ENCODE measurements at places on chromosomes 2 and 18. TPM values are rescaled to one million over a fixed set of nuclear protein-coding genes. Genes with fewer than 3 reads are reported as not detected.

Gene MMADHC
- total RNA-seq, result 260 TPM

Gene MRPL30
- total RNA-seq, result 53.4 TPM

- H3K27me3 ChIP-seq, result 0 out of 2 replicates have a peak, but pooled peaks cover 3% of the 10 kb centered on the region
- no peak for DNase-seq
- H3K4me3 ChIP-seq, result no peak overlapping the region
- no peak overlapping the region for H3K27ac ChIP-seq
Measured at GRCh38 chr2:64932371-64933216, 56.6 kb upstream of the SLC1A4 start.

Gene CD226
- total RNA-seq, result 0.39 TPM

GRCh38 chr18:23451491-23451890 is 1.6 kb upstream of the RIOK3 start:
- no peak for DNase-seq
- no peak overlapping the region for H3K27ac ChIP-seq
- H3K4me3 ChIP-seq, result no peak overlapping the region
- peaks cover 14% of the 10 kb centered on the region for H3K4me1 ChIP-seq
- H3K36me3 ChIP-seq, result peaks cover 10% of the 10 kb centered on the region
- H3K27me3 ChIP-seq, result no peaks in the 10 kb centered on the region

DNA sequence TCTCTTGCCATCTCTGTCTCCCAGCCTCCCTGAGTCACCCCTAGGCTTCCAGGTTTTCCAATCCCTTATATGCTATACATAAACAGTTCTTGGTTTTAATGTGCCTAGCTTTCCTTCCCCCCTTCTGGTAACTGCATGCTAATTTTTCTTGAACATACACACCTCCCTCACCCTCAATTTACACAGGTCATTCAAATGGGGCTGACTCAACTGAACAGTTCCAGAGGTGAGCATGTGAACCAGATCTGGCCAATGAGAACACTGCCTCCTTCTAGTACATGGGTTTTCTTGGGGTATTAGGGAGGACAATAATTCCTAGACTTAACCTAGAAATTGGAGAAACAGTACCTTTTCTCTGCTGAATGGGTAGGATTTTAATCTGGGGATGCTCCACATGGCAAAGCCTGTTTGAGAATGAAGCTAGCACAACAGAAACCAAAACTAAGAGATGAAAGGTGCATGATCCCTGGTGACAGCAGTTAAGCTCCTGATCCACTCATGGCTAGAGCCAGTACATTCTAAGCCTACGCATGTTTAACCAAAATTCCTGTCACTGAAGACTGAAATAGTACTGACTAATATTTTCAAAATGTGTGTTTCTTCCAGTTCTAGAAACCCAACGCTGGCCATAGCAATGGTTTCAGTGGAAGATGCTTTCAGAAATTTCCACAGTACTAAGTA is 11.8 kb downstream of the SLC25A12 start:
- no peak overlapping the region for H3K4me3 ChIP-seq
- no peak for DNase-seq
- H3K27me3 ChIP-seq, result no peaks in the 10 kb centered on the region
- no peaks in the 10 kb centered on the region for H3K4me1 ChIP-seq
- no peak overlapping the region for H3K27ac ChIP-seq

GRCh38 chr2:40371525-40372282 is 80.2 kb downstream of the SLC8A1 start:
- no peak overlapping the region for H3K4me3 ChIP-seq
- H3K27ac ChIP-seq, result peak overlapping the region; percentile 78
- H3K4me1 ChIP-seq, result peaks cover 24% of the 10 kb centered on the region

Gene CXCR1
- not detected for total RNA-seq

DNA sequence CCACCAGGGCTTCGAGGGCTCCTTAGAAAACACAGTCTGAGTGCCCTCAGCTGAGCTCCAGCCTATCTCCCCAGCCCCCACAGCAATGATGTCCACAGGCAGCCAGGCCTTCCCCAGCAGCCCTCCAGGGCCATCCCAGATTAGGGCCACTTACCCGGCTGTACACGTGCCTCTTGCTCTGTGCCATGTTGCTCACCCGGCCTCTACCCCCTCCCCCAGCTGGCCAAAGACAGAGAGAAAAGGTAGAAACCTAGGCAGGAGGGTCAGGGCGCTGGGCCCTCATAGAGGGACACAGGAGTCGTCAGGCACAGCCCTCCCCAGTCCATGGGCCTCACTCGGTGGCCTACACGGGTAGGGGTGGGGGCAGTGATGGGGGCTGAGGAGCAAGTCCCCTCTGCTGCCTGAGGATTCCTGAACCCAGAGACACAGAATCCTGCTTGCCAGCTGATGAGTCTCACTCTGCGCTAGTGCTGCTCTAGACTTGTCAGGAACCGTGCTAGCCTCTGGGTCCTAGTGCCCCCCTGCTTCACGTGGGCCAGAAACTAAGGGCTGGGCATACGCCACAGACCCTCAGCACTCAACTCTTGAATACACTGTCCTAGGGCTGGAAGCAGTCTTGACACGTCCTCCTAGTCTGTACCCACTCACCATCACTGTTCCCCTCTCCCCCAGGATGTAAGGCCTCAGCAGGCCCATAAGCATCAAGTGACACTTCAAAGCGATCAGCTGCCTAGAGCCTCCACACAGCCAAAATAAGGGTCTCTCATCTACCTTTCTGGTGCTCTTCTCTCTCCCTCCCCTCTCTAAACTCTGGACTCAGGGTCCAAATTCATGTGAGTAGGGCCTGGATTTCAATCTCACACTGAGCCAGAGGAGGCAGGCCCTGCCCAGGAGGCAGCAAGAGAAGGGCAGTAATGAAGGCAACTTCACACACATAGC is at the start of gene DCTN1:
Gene DCTN1, minus strand, starts transcription at position 461 of the 939 bp plus-strand sequence. Its CDS starts 274 bp downstream, at position 187.
- DNase-seq, result no peak
- no peak within 1 kb of the TSS for H3K27ac ChIP-seq
- H3K4me3 ChIP-seq, result no peak within 1 kb of the TSS
- H3K36me3 ChIP-seq, result peaks cover 52% of the 10 kb centered on the region
- H3K27me3 ChIP-seq, result no peaks in the 10 kb centered on the region
- H3K4me1 ChIP-seq, result peaks cover 7% of the 10 kb centered on the region

GRCh38 chr2:97718051-97718882 is 4.9 kb downstream of the ZAP70 start:
- H3K4me1 ChIP-seq, result no peaks in the 10 kb centered on the region
- H3K27ac ChIP-seq, result no peak overlapping the region
- H3K27me3 ChIP-seq, result 0 out of 2 replicates have a peak, but pooled peaks cover 5% of the 10 kb centered on the region
- no peaks in the 10 kb centered on the region for H3K36me3 ChIP-seq
- H3K4me3 ChIP-seq, result no peak overlapping the region
- no peak for DNase-seq

DNA sequence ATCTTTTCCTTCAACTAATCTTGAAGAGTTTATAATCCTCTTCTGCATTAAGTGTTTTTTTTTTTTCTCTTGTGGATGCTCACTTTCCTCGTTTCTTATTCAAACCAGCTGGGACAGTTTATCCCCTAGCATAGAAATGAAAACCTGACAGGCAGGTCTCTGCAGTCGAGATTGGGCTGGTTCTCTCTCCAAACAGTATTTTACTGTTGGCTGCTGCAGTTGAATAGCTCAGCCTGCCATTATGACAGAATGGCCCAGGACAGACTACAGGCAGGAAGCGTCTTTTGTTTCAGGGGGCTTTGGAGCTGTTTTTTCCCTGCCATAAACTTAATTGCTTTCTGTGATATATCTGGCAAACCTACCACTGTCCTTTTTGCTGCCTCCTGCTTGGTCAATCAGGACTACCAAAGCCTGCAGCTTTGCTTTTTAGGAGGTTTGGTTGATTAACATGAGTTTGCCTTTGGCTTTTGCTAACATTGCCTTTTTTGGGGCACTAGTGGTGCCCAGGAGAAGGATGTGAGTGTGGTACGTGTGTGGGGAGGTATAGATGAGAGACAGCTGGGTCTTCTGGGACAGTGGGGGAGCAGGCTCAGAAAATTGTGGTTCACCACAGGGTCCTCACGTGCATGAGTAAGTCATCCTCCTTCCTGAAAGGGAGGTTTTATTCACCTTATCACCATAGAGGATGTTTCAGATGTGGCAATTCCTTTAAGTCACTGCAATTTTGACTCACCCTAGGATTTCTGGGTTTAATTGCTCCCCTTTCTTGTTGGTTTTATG is 128.7 kb downstream of the LYPD6B start:
- H3K4me1 ChIP-seq, result peaks cover 7% of the 10 kb centered on the region
- H3K27me3 ChIP-seq, result no peaks in the 10 kb centered on the region
- H3K4me3 ChIP-seq, result no peak overlapping the region
- DNase-seq, result no peak
- peaks cover 2% of the 10 kb centered on the region for H3K36me3 ChIP-seq

GRCh38 chr18:6752202-6752860 is 22.8 kb downstream of the ARHGAP28 start:
- peak overlapping the region; percentile 51 for H3K27ac ChIP-seq
- H3K4me1 ChIP-seq, result peaks cover 24% of the 10 kb centered on the region
- peak; percentile 46 for DNase-seq
- no peak overlapping the region for H3K4me3 ChIP-seq
- no peaks in the 10 kb centered on the region for H3K27me3 ChIP-seq
- H3K36me3 ChIP-seq, result no peaks in the 10 kb centered on the region

Gene ATAD2B
- 13.5 TPM for total RNA-seq

DNA sequence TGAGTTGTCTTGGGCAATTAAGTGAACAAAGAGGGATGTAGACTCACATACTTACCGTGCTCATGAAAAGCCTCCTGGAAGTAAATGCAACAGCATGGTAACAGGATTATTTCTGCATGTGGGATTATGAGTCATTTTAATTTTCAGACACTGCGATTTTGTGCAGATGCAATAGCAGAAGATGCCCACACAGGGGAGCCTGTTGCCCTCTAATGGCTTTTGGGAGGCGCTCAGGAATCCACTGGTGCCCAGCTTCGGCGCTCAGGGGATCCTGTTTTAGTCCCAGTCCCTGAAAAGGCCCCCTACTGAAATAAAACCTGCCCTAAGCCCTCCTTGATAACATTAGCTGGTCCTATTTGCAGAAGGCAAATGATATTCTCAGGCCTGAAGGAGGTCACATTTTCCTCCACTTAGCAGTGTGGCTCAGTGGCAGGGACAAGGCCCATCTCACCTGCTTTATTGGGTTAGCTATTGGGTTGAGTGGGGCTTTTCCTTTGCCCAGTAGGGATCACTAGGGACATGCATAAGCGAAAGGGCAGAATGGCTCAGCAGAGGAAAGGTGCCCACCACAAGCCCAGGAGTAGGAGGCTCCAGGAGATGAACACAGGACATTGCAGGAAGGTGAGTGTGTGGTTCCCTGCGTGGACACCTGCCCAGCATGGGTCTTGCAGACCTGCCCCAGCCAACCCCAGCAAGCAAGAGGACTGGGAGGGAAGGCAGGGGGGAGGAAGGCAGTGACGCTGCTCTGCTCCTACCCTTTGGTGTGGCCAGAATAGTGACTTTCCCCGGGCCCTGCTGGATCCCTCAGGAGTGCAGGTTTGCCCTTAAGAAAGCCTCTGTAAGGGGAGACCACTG is 26.5 kb upstream of the KCNS3 start:
- no peak overlapping the region for H3K27ac ChIP-seq
- H3K4me1 ChIP-seq, result no peaks in the 10 kb centered on the region
- peak; percentile 58 for DNase-seq
- H3K36me3 ChIP-seq, result no peaks in the 10 kb centered on the region
- H3K27me3 ChIP-seq, result no peaks in the 10 kb centered on the region

Gene TUBA3E
- not detected for total RNA-seq

- peaks cover 21% of the 10 kb centered on the region for H3K4me1 ChIP-seq
- no peak overlapping the region for H3K27ac ChIP-seq
- no peaks in the 10 kb centered on the region for H3K27me3 ChIP-seq
- H3K36me3 ChIP-seq, result peaks cover 17% of the 10 kb centered on the region
Measured at GRCh38 chr18:57697426-57697825, 75.8 kb upstream of the NARS1 start.

Gene EGR4
- total RNA-seq, result not detected

DNA sequence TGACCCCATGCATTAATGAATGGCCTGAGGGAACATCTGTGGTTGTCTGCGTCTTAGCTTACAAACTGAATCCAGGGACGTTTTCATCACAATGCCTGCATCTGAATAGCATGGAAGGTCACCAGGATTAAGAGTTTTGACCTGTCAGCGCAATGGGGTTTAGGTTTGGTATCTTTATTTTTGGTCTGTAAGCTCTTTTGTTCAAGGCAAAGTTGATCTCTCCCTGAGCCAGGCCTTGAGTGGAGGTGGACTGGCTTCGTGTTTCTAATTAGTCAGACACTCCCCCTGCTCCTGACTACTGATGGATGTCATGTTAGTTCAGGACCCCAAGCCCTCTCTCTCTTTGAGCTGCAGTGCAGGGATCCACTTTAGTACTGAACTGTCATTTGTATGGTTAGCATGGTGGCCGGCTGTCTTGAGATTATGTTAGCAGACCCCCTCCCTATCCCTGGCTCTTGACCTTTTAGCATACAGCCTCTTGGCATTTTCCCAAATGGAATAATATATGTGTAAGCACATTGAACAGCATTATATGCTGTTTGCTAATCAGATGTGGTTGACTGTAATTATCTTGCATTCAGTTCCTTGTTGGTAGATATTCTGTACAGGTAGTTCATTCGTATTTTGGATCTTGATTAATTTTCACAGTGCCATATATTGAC is 59.2 kb downstream of the LYPD6 start:
- H3K27me3 ChIP-seq, result no peaks in the 10 kb centered on the region
- no peak overlapping the region for H3K27ac ChIP-seq
- no peaks in the 10 kb centered on the region for H3K36me3 ChIP-seq

All from SJSA1 (cell line).